ENCODE measurements at places on chromosomes 3 and 15.

GRCh38 chr3:144351773-144352365, 380.2 kb downstream of the DIPK2A start:
- no peak for DNase-seq

- no peak for DNase-seq
These were observed 226.9 kb downstream of the CACNA2D3 start for GRCh38 chr3:54349231-54349652.

DNA sequence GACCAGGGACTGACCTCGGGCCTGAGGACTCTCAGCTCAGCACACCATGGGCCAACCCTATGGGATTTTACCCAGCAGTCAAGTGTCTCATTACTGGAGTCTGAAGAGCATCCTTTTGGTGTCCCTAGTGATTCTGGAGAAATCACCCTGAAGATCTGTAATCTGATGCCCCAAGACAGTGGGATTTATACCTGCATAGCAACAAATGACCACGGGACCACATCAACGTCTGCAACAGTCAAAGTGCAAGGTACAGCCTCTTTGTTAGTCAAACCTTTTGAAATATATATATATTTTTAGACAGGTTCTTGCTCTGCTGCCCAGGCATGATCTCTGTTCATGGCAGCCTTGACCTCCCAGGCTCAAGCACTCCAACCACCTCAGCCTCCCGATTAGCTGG, 34.2 kb upstream of the UMPS start:
- no peak for DNase-seq

DNA sequence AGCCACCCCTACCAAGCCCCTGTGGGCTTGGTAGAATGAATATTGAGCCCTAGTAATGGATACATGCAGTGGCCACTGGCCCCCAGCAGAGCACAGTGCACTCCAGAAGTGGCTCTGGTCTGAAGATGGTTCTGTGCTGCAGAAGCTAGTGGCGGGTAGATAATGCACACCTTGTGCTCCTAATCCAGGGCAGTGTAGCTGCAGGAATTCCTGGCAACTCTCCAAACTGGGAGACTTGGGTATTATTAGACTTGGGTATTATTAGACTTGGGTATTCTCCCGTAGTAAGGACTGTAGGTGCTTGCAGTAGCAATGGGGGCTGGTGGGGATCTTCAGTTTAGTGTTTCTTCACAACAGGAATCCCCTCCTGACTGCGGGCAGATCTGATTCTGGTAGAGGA, 34.7 kb downstream of the NUSAP1 start:
- no peak for DNase-seq

DNA sequence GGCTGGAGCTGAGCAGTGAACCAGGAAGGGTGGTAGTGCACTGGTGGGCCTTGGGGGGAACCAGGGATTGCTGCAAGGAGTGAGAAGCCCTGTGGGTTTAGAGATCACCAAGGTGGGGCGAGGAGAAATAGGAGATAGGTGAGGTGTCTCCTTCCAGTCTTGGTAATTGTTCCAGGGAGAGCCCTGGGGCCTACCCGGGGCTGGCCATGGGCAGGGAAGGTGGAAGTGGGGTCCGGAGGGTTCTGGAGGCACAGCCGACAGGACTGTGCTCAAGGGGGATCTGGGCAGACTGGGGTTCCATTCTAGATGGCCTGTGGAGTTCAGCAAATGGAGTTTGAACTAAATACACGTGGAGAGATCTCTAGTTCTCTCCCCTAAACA, 4.5 kb downstream of the CHST13 start:
- no peak for DNase-seq

- no peak for DNase-seq
These were observed 266.2 kb downstream of the ZNF385D start for GRCh38 chr3:21484828-21485144.

DNA sequence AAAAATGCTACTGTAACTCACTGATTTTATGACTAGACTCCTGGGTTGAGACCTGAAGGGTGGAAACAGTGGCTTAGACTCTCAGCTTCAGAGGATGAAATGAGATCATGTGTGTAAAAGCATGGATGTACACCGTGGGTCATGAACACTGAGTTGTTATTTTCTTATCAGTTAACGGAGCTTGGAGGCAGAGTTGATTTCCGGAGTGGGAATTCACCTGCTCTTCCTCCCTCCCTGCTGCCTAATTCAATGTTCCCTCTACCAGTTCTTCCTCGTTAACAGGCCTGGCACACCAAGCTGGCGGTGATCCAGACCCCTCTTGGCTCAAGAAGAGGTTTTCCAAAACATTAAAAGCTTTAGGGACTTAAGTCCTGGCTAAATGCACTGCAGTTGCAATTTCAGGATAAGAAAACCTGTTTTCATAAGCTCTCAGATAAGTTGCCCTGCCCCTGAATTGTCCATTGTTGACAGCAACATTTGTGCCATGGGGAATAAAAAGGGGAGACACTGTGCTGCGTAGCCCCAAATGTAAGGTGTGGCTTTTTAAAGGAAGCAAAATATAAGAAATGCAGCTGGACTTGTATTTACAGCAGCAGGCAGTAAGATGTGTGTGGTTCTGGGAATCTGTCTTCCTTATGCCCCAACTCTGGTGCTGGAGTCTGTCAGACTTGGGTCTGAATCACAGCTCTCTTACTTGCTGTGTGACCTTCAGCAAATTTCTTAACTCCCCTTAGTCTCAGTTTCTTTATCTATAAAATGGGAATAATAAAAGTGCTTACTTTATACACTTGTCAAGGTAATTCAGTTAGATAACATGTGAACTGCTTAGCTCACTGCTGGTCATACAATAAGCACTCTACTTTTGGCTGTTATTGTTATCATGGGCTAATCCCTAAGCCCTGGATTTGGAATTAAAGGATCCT, 9.9 kb downstream of the PDIA5 start:
- DNase-seq: no peak

DNA sequence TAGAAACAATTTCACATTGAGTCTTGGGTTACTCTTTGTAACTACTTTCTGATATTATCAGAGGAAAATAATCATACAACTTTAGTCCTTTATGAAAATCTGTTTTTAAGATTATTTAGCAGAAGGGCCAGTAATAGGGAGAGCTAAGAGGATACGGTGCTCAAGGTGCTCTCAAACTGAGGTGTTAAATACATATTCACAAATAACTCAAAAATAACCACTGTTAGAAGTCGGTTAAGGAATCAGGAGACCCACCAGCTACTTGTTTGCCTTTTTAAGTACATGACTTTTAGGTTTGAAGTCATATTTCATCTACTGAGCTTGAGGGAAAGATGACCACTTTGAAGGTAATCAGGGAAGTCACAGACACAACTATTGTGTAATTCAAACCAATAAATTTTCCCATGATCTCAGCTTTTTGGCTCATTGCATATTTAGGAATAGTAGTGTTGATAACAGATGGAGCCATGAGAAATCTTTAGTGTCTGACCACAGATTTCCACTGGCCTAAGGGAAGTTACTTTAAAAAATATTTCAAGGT, 1.4 kb upstream of the RSRC1 start:
- no peak for DNase-seq

- no peak for DNase-seq
These were observed 23.1 kb downstream of the TRAK1 start for GRCh38 chr3:42114130-42114725.

GRCh38 chr3:143000528-143000927, 842 bp upstream of the U2SURP start:
- no peak for DNase-seq

DNA sequence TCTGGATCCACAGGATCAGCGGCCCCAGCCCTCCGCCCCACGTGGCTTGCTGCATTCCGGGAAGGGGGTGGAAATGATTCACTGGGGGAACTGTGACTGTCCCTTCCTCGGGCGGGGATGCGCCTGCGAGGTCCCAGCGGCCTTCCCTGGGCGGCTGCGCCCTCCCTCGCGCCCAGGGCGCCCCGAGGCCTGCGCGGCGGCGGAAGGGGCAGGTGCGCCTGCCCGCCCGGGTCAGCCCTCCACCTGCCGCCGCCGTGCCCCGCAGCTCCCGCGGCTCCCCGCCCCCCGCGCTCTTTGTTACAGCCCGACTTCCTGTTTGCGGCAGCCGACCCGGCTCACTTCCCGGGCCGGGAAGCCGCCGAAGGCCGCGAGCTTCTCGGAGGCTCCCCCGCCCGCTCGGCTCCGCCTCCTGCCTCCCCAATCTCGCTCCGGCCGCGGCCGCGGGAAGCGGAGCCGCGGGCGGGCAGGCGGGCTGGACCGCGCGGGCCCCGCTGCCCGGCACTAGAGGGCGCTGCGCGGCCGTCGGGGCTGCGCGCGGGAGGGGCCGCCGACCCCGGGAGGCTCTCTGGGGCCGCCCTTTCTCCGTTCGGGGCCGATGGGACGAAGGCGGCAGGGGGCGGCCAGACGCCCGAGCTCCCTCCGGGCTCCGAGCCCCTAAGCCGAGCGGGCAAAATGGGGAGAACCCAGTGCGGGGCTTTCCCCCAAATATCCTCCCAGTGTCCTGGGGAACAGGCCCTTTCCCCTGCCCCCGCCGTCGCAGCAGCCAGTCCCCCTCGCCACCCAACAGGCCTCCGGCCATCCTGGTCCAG, 11.5 kb upstream of the CHAC1 start:
- DNase-seq: peak; percentile 88

DNA sequence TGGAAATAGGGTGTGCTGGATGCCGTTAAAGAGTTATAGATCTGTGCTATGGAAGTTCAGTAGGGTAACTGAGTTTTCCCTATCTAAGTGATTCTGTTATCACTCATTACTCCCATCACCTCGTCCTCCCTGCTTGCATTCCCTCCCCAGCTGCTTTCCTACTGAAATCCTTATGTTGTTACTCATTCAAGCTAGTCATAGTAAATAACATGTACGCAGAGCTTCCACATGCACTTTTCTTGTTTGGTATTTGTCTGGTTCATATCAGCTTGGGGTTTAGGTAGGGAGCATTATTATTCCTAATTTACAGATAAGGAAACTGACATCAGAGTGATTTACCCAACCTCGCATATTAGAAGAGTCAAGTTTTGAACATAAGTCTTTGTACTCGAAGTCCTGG, 135.1 kb downstream of the HCN4 start:
- DNase-seq: no peak

GRCh38 chr15:26772154-26773066, at the start of gene GABRB3:
GABRB3 (minus strand) TSS chr15:26773066.
- no peak for DNase-seq

DNA sequence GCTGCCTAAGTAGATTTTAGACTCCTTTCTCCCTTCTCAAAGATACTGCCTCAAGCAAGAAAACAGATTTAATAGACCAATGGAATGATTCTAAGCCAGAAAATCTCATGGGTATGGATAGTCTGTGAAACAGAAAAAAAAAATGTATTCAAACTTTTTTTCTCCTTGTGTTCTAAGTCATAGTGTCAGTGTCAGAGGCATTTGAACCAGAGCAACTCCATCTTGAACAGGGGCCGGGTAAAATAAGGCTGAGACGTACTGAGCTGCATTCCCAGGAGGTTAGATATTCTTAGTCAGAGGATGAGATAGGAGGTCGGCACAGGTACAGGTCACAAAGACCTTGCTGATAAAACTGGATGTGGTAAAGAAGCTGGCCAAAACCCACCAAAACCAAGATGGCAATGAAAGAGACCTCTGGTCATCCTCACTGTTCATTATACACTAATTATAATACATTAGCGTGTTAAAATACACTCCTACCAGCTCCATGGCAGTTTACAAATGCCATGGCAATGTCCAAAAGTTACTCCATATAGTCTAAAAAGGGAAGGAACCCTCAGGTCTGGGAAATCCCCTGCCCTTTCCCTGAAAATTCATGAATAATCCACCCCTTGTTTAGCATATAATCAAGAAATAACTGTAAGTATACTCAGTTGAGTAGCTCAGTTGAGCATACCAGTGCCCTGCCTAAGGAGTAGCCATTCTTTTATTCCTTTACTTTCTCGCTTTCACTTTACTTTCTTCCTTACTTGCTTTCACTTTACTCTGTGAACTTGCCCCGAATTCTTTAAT, 72.8 kb upstream of the GOLGA8B start:
- DNase-seq: no peak

- no peak for DNase-seq
These were observed 103.1 kb downstream of the SPATA16 start for GRCh38 chr3:173037840-173038483.

DNA sequence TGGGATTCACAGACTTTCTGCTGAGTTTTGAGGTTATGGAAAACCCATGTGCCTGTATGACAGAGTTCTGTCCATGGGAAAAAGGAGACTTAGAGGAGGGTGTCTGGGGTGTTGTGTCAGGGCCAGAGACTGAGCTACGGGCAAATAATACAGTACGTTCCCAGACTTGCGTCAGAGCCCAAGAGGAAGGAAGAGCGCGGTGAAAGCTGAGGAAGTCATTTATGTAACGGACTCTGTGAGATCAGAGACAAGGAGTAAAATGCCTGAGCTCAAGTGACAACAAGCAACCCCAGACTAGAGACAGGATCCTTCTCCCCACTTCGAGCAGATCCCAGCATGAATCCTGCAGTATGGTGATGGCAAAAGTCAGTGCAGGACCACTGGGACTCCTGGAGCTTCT, 368.6 kb upstream of the MCTP2 start:
- DNase-seq: no peak
